A673 (cell line): ENCODE measurements at places on chromosomes 6 and 20.

GRCh38 chr6:85118233-85118632, 331.6 kb upstream of the NT5E start:
- H3K4me3 ChIP-seq = no peak overlapping the region
- peaks cover 9% of the 10 kb centered on the region for H3K4me1 ChIP-seq
- DNase-seq = no peak
- H3K36me3 ChIP-seq = no peaks in the 10 kb centered on the region
- no peaks in the 10 kb centered on the region for H3K27me3 ChIP-seq
- no peak overlapping the region for H3K27ac ChIP-seq

DNA sequence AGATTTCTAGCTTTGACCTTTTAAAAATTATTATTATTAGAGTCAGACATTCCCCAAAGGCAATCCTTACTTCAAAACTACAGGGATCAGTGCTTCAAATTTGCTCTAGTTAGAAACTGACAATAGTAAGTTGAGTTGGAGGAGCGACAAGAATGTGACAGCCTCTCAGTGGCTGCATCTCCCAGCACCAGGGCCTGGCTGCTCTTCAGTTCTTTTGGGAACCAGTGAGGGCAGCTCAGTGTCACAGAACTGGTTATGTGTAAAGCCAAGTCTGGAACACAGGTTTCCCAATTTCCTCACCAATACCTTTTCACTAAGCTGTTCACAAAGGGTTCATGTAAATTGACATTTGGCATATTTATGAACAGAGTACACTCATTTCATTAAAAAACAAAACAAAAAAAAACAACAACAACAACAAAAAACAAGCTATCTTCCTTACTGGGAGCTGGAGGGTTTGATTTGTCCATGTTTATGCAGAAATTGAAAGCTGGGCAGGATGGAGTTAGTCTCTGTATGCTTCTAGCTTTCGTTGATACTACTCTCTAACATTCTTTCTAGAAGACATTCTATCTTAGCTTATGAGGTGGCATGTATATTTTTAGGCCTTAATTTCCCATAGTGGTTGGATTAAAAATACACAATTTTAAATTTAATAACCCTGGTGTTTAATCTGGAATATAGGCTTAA, 95.0 kb downstream of the SAMD5 start:
- H3K4me1 ChIP-seq = no peaks in the 10 kb centered on the region
- DNase-seq = no peak
- no peak overlapping the region for H3K27ac ChIP-seq

- no peak for DNase-seq
- no peaks in the 10 kb centered on the region for H3K27me3 ChIP-seq
- no peak overlapping the region for H3K4me3 ChIP-seq
- no peak overlapping the region for H3K27ac ChIP-seq
- no peaks in the 10 kb centered on the region for H3K4me1 ChIP-seq
- H3K36me3 ChIP-seq = no peaks in the 10 kb centered on the region
Observed at GRCh38 chr6:170261643-170262488, 29.0 kb downstream of the DLL1 start.

- H3K4me3 ChIP-seq = no peak overlapping the region
- DNase-seq = peak; percentile 52
- no peaks in the 10 kb centered on the region for H3K4me1 ChIP-seq
- H3K27me3 ChIP-seq = no peaks in the 10 kb centered on the region
- no peak overlapping the region for H3K27ac ChIP-seq
Observed at GRCh38 chr6:63764318-63764916, 128.8 kb downstream of the PHF3 start.

- H3K27me3 ChIP-seq = peaks cover 5% of the 10 kb centered on the region
- H3K27ac ChIP-seq = no peak overlapping the region
- DNase-seq = no peak
- H3K36me3 ChIP-seq = no peaks in the 10 kb centered on the region
Observed at GRCh38 chr6:170124150-170124549, 166.7 kb downstream of the DLL1 start.

DNA sequence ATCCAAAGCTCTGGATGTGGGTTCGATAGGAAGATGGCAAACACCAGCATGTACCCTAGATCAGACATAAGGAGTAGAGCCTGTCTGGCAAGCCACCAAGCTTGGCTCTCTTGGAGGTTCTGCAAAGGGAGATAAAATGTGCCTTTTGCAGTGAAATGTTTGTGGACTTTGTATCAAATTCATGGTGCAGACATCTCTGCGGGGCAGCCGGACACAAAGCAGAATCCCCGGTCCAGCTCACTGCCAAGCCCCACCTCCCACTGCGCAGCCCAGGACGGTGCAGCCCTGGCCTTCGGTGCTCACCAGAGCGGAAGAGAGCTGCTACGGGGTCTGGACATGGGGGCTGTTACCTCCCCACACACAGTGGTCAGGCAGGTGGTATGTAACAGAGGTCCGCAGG, 333.6 kb upstream of the JARID2 start:
- no peak overlapping the region for H3K4me3 ChIP-seq
- peaks cover 12% of the 10 kb centered on the region for H3K4me1 ChIP-seq
- no peak for DNase-seq
- no peaks in the 10 kb centered on the region for H3K36me3 ChIP-seq
- no peak overlapping the region for H3K27ac ChIP-seq

- DNase-seq = no peak
- H3K27ac ChIP-seq = no peak overlapping the region
- H3K27me3 ChIP-seq = no peaks in the 10 kb centered on the region
- no peak overlapping the region for H3K4me3 ChIP-seq
- no peaks in the 10 kb centered on the region for H3K36me3 ChIP-seq
- peaks cover 14% of the 10 kb centered on the region for H3K4me1 ChIP-seq
Observed at GRCh38 chr20:53343448-53343847, 250.2 kb downstream of the ZNF217 start.

DNA sequence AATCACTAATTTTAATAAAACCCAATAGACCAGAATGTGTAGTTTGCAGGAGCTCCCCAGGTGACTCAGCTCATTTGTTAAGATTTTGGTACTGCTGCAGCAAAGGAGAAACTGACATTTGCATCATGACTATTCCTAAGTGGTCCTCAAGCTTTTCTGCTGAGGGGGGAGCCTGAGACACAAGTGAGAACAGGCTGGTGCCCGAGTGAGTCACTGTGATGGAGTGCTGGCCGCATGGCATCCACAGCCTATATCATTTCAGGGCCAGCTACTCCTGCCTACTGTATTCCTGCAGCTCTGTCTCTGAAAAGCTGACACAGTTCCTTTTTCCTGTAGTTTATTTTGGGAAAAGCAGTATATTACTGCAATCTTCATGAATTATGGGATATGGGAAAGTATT, 113.7 kb upstream of the ENPP5 start:
- H3K4me1 ChIP-seq = no peaks in the 10 kb centered on the region
- H3K4me3 ChIP-seq = no peak overlapping the region
- no peaks in the 10 kb centered on the region for H3K36me3 ChIP-seq
- no peak for DNase-seq

- H3K4me3 ChIP-seq = no peak within 1 kb of the TSS
- no peaks in the 10 kb centered on the region for H3K36me3 ChIP-seq
- DNase-seq = peak; percentile 34
- no peaks in the 10 kb centered on the region for H3K4me1 ChIP-seq
- peaks cover 50% of the 10 kb centered on the region for H3K27me3 ChIP-seq
Observed at GRCh38 chr6:32666420-32667300, at the start of gene HLA-DQB1. TSS of gene HLA-DQB1 (minus strand) at chr6:32666657. CDS start at chr6:32666607, 50 bp downstream.

DNA sequence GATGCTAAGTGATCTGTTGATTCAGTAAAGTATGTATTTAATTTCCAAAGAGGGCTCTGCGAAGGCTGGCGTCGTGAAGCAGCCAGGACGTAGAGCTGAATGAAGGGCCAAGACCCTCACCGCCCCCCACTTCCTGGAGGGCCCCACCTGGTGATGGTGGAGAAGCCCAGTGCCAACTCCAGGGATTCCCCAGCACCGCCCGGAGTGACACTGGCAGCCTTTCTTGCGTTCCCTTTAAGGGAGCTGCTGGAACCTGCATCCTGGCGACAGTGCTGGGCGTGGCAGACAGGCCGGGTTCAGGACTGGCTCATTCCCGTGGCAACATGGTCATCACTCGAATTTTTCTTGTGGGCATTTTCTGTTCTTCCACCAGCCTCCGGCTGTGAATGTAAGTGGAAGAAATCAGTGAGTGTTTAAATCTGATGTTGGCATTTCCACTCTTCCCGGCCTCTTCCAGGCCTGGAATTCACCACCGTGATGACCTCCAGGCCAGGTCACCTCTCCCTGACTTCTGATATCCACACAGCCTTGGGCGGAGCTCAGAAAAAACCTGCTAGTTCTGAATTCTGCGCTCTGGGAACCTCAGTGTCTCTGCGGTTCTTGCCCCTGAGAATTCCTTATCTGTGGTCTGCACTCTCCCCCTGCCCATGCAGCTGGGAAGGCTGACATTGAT, 57.4 kb upstream of the DACT2 start:
- DNase-seq = no peak
- H3K4me3 ChIP-seq = no peak overlapping the region
- peaks cover 9% of the 10 kb centered on the region for H3K4me1 ChIP-seq
- no peaks in the 10 kb centered on the region for H3K27me3 ChIP-seq
- no peaks in the 10 kb centered on the region for H3K36me3 ChIP-seq
- no peak overlapping the region for H3K27ac ChIP-seq

DNA sequence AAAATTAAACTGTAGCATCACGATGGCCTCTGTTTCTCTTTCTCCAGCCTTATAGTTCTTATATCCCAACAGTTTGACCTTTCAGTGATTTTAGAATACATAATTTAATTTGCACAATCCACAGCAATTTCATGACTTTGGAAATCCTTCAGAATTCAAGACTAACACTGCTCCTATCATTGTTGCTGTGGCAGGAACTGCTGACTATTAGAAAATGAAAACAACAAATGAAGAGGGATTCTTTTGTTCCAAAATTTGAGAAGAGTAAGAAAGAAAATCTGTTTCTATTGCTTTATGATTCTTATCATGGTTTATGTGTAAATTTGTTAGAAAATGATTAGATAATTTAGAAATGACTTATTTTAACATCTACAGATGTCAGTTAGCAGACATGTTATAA, 604.0 kb upstream of the ADGRB3 start:
- H3K36me3 ChIP-seq = no peaks in the 10 kb centered on the region
- no peaks in the 10 kb centered on the region for H3K4me1 ChIP-seq
- no peak overlapping the region for H3K4me3 ChIP-seq
- DNase-seq = no peak
- H3K27ac ChIP-seq = no peak overlapping the region
- no peaks in the 10 kb centered on the region for H3K27me3 ChIP-seq

DNA sequence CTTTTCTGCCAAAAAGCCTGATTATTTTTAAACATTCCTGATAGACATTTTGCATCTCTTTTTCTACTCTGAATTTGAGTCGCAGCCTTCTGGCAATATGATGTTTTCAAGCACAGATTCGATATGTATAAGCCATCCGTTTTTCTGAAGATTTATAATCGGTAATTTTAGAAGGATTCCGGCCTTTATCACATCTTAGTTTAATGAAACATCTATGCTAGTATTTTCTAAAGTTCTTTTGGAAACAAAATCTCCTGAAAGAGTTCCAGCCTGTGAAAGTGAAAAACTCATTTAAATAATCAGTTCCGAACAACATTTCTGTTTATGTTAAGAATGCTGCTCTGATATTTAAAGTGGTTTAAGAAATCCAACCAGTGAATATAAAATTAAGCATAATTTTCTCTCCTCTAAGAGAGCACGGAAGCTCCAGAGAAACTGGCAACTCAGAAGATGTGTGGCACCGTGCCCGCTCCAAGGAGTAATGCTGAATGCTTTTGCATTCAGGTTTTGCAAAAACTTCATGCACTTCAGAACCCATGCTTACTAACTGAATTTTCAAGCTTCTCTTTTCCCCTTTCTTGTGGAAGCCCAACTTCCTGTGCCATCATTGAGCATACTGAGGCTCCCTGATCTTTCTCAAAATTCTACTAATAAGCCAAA, 20.7 kb downstream of the NDUFAF4 start:
- H3K4me1 ChIP-seq = no peaks in the 10 kb centered on the region
- H3K27ac ChIP-seq = no peak overlapping the region
- no peak for DNase-seq
- H3K27me3 ChIP-seq = no peaks in the 10 kb centered on the region

- H3K4me1 ChIP-seq = peaks cover 18% of the 10 kb centered on the region
- no peak overlapping the region for H3K4me3 ChIP-seq
- no peaks in the 10 kb centered on the region for H3K36me3 ChIP-seq
- no peak overlapping the region for H3K27ac ChIP-seq
- DNase-seq = no peak
Observed at GRCh38 chr6:141618180-141618581, 514.5 kb upstream of the GJE1 start.

- no peaks in the 10 kb centered on the region for H3K4me1 ChIP-seq
- no peaks in the 10 kb centered on the region for H3K27me3 ChIP-seq
- no peaks in the 10 kb centered on the region for H3K36me3 ChIP-seq
- no peak overlapping the region for H3K27ac ChIP-seq
- H3K4me3 ChIP-seq = no peak overlapping the region
Observed at GRCh38 chr6:144325232-144325631, 40.1 kb downstream of the UTRN start.

- DNase-seq = no peak
- no peak overlapping the region for H3K27ac ChIP-seq
- H3K27me3 ChIP-seq = peaks cover 10% of the 10 kb centered on the region
- H3K36me3 ChIP-seq = no peaks in the 10 kb centered on the region
- H3K4me1 ChIP-seq = no peaks in the 10 kb centered on the region
- H3K4me3 ChIP-seq = no peak overlapping the region
Observed at GRCh38 chr20:47941869-47942268, 156.6 kb upstream of the SULF2 start.

- H3K27ac ChIP-seq = no peak overlapping the region
- peaks cover 20% of the 10 kb centered on the region for H3K4me1 ChIP-seq
- H3K36me3 ChIP-seq = no peaks in the 10 kb centered on the region
- H3K4me3 ChIP-seq = no peak overlapping the region
Observed at GRCh38 chr6:19849196-19849595, 12.0 kb downstream of the ID4 start.

DNA sequence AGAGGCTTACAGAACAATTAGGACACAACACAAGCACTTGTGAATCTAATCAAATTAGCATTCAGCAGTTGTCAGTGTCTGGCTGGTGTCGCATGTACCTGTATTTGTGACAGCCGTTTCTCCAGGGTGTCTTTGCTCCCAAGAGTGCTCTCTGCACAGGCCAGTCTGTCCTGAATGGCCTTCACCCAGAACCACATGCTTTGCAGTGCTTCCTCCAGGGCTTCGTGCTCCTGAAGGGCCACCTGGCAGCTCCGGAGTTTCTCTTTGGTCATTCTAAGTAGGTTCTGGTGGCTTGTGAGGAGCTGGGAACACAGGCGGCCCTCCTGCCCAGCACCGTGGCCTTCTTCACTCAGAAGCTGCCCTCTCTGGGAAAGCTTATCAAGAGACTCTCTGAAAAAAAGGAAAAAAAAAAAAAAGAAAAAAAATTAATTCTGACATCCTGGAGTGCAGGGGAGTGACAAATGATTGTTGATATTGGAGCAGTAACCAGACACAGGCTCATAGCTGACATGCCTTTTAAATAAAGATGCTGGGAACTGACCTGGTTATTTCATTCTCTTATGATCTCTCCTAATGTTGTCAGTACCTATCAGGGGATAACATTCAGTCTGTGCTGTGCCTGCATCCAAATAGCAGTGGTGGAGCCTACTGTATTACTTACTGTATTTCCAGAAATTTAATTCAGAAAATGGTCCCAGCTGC, 245.8 kb downstream of the SYNE1 start:
- DNase-seq = no peak
- no peaks in the 10 kb centered on the region for H3K4me1 ChIP-seq
- no peak overlapping the region for H3K4me3 ChIP-seq
- H3K27me3 ChIP-seq = no peaks in the 10 kb centered on the region
